Left lobe of liver (tissue), 2 donors: ENCODE measurements at places on chromosomes 16 and 17. TPM values are rescaled to one million over a fixed set of nuclear protein-coding genes. Genes with fewer than 3 reads are reported as not detected.

DNA sequence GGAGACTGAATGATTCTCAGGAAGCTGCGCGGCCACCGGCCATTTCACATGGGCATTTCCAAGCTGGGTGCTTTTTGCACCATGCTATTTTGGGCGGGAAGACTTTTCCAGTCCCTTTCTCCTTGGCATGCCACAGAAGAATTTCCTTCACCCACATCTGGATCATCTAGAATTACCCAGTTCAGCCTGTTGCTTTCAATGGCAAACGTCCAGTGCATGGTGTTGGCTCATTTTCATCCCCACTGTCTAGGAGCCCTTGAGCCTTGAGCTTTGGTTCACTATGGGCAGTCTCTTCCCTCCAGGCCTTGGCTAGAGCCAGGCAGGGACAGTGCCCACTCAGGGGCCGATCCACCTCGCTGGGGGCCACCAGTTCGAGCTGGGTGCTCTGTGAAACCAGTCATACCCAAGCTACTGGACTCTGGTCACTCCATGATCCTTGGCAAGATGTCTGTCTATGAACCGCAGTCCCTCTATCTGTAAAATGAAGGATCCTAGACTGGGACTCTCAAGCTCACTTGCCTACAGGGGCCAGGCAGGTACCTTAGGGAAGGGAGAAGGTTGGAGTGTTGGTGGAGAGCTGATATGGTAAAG is 71.1 kb downstream of the CYLD start:
- no peak for DNase-seq

GRCh38 chr17:10059684-10060211 is 138.7 kb downstream of the GAS7 start:
- DNase-seq: no peak

- DNase-seq: no peak
These were observed 64.1 kb downstream of the ZFHX3 start for GRCh38 chr16:72983728-72984350.

- no peak for DNase-seq
These were observed 5.9 kb downstream of the ZNF205 start for GRCh38 chr16:3118204-3118790.

ATP2A3 gene
- 3.9 TPM for total RNA-seq

KLHL10 gene
- total RNA-seq: not detected

KRTAP4-6 gene
- not detected for total RNA-seq

CETP gene
- 3.8 TPM for total RNA-seq
